ENCODE measurements at places on chromosomes 3 and 15.

- DNase-seq = no peak
Observed at GRCh38 chr3:105555206-105555605, 188.5 kb downstream of the ALCAM start.

GRCh38 chr15:66067687-66068086, 185.9 kb downstream of the MEGF11 start:
- no peak for DNase-seq

- DNase-seq = no peak
Observed at GRCh38 chr3:108098003-108098370, 7.2 kb upstream of the CD47 start.

DNA sequence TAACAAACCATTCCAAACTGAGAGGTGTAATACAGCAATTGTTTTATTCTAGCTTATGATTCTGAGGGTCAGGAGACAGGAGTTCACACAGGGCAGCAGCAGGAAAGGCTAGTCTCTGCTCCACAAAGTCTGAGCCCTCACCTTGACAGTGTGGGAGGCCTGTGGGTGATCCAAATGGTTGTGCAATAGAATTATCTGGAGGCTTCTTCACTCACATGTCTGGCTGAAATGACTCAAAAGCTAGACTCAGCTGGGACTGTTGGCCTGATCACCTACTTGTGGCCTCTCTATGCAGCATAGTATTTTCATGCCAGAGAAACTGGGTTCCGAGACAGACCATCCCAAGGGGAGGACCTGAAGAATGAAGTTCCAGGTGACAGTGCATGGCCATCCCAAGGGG, 233.9 kb upstream of the UBE2E2 start:
- DNase-seq = no peak

DNA sequence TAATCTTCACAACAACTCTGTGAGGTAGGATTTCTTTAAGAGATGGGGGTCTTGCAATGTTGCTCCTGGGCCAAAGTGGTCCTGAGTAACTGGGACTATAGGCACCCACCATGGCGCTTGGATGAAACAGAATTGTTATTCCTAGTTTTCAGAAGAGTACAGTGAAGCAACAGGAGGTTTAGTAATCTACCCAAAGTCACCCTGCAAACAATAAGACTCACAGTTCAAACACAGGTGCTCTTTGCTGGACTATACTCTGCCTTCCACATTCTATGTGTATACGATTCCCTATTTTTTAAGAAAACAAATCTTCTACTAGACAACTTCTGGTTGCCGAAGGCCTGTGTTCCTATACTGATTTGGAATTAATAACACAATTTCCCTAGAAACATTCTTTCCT, 8.1 kb downstream of the C3orf70 start:
- DNase-seq = no peak

DNA sequence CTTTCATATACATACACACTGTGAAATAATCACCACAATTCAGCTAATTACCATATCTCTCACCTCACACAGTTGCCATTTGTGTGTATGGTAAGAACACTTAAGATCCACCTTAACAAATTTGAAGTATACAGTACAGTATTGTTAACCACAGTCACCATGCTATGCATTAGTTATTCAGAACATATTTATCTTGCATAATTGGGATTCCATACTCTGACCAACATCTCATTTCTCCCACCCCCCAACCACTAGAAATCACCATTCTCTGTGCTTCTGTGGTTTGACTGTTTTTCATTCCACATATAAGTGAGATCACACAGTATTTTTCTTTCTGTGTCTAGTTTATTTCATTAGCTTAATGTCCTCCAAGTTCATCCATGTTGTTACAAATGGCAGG, 247.7 kb upstream of the CTNNB1 start:
- DNase-seq = no peak

- DNase-seq = no peak
Observed at GRCh38 chr3:167740961-167741587, 5.6 kb downstream of the SERPINI1 start.

GRCh38 chr15:100032358-100033085, 299.3 kb upstream of the LYSMD4 start:
- DNase-seq = no peak

DNA sequence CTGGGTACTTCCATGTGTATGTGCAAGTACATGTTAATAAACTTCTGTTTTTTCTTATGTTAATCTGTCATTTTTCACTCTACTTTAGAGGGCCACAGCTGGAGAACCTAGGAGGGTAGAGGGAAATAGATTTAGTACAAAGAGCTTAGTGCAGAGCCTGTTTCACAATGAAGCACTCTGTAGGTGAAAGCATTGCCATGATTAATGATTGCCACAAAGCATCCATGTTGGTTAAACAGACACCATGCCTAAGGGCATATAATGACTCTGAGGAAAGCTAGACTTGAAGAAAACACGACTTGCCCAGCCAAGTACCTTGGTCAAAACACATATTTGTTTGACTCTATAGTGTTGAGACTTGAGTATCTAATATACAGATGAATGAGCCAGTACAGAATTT, 338.4 kb downstream of the FHIT start:
- no peak for DNase-seq

DNA sequence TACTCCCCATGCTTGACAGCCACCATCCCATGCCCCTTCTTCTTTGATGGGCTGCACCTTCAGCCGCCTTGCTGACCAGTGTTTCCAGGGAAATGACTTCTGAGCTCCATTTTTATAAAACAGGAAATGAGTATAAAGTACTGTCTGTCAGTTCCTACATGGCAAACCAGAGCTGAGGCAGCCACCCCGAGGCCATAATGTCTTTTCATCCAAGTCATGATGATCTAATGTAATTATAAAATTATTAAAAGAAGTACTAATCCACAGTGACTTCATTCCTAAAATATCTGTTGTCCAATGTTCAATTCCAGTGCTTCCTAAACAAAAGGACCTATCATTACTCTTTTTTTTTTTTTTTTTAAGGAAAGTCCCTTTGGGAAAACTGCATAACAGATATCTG, 75.2 kb upstream of the HERC1 start:
- no peak for DNase-seq

DNA sequence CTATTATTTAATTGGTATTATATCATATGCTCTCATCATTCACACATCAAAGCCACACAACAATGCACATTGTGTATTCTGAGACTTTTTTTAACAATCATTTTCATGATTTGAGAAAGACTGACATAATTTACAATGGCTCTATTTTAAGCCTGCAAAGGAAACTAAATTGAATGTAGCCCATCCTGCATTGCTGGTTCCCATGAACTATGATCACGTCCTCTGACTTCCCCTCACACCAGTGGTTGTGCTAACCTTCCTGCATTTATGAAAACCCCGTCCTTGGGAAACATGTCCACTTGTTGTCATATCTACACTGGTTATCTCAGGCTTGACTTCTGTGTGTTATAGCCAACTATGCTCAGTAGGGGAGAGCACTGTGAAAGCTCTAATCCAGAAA, 546.2 kb downstream of the MECOM start:
- no peak for DNase-seq

- DNase-seq = no peak
Observed at GRCh38 chr15:40957581-40958051, 4.3 kb downstream of the CHAC1 start.

DNA sequence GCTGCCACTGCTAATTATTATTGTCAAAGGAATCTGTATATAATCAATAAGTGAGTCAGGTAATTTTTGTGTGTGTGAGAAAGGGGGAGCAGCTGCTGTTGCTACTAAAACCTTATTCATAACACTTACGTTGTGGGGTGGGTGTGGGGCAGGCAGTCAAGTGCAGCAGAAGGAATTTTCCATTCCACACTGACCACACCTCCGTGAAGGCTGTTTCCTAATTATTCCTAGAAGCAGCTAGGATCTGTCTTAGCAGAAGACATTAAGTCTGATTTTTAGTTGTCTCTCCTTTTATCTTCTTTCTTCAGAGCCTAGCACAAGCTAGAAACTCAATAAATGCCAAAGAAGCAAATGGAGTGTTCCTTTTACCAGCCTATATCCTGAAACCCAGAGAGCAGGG, 4.0 kb upstream of the U2SURP start:
- no peak for DNase-seq

Measured in activated CD8-positive, alpha-beta memory T cell treated with anti-CD3 and anti-CD28 coated beads, Interleukin-2, amount 50 U/mL, for 48 hours (primary cell).